ENCODE measurements at places on chromosomes 4 and X.

GRCh38 chr4:154999950-155000578 is 208.4 kb upstream of the NPY2R start:
- no peak for DNase-seq

DNA sequence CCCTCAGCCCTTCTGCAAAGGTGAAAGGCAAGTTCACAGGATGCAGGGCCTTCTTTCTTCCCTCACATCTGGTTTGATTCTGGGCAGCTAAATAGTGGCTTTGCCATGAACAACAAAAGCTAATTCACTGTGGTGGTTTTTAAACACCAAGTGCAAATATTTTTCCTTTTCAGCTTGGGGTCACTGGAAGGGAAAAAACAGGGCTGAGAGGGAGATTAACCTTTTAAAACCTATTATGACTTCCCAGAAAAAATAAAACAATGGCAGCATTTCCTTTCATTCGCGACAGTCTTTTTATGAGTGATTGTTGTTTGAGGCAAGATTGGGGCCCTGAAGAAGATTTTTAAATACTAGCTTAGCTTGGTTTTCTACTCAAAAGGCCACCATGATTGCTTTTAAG is 103.7 kb upstream of the SCML1 start:
- no peak for DNase-seq

DNA sequence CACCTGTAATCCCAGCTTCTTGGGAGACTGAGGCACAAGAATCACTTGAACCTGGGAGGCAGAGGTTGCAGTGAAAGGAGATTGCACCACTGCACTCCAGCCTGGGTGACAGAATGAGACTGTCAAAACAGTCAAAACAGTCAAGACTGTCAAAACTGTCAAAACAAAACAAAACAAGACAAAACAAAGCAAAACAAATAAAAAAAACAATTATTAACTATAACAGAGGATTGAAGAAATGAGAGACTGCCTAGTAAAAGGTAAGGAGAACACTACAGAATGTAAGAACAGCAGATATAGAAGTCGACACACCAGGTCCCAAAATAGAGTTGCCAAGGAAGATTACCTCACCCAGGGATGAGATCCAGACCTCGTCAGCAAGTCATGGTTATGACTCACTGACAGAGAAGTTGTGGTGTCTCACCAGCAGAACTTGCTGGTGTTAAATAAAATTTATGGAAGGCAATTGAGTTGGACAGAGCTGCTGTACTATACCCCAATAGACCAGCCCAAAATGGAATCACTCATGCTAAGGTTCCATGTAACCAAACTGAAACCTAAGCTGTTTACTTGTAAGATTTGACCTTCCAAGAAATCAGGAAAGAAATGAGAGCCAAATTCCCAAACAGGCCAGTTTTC is 32.1 kb upstream of the GK start:
- DNase-seq: no peak

GRCh38 chr4:16579866-16580265 is 318.6 kb downstream of the LDB2 start:
- no peak for DNase-seq

DNA sequence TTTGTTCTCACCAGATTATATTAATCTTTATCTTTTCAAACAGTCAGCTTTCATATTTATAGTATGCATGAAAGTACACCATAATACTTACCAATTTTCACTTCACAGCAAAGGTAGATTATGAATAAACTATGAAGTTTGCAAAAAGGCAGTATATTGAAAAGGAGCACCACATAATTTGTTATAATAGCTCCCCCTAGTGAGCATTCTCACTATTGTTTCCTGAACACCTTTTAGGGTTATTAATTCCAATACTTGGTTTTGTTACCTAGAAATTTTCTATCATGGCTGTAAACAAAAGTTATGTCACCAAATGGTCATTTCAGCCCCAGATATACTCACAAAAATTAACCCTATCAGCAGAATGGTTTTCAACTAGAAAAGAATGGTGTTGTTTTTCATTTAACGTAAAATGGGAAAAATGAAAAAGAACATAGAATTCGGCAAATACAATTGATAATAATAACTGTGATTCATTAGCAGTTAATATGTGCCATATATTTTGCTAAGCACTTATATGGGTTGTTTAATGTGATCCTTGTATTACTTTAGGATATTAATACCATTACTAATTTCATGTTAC is 30.2 kb upstream of the NKX6-1 start:
- DNase-seq: peak; percentile 30

DNA sequence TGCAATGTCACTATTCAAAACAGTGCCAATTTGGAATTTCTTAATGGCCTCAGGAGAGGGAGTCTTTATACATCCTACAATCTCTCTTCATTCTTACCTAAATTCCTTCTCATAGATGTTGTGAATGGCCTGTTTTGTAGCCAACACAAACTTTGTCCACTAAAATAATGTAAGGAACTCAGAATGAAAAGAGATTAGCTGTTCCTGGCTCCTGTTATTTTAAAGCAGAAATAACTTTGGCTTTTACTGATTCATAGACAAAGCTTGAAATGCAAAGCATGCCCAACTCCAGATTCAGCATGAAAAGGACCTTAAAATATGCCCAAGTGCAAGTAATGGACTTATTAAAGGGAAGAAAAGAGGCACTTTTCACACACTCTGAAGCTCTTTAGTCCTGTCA is 146.0 kb upstream of the GPC4 start:
- no peak for DNase-seq

DNA sequence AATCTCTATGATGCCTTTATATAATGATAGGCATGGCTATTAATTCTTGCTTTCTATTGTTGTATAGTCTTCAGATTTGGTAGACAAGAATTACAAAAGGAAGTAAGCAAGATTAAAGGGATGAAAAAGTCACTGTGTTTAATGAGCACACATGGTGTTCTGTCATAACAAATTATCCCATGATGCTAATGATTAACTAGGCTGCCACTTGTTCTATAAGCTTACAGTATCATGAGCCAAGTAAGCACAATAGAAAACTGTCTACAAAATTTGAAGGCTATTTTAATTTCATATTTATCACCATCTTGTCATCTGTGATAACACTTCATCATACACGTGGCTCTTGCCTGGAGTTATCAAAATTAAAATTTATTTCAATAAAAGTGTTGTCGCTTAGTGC is 466.7 kb downstream of the GASK1B start:
- no peak for DNase-seq

DNA sequence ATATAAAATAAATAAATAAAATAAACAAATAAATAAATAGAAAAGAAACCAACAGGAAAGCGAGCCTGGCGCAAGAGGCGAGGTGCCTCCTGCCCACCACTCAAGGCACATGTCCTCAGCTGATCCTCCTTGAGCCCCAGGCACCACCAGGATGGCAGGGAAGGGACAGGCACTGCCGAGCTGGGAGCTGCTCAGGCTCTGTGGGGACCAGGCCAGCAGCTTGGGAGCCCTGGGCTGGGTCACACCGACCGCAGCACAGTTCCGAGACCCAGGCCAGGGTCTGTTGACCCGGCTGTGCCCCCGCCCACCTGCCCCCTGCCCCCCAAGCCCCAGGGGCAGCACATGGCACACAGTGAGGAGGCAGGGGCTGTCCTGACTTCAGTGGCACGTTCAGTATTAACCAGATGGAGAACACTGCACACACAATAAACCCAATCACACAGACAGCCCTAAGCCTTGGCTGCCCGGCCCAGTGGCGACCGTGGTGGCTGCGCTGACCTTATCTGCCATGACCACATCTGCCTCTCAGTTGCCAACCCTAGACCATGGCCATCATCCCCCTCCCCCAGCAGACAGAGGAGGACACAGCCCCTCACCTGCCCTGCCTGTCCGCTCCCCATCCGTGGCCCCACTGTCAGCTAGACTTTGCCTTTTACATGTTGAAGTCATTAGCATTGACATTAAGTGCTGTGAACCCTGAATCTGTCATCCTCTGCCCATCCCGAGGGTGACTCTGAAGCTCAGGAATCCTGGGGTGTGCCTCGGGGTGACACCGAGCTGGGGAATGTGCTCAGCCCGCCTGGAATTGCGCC is 2.9 kb upstream of the TREX2 start:
- no peak for DNase-seq

- DNase-seq: peak; percentile 11
Observed at GRCh38 chr4:174873931-174874330, 44.2 kb upstream of the ADAM29 start.

DNA sequence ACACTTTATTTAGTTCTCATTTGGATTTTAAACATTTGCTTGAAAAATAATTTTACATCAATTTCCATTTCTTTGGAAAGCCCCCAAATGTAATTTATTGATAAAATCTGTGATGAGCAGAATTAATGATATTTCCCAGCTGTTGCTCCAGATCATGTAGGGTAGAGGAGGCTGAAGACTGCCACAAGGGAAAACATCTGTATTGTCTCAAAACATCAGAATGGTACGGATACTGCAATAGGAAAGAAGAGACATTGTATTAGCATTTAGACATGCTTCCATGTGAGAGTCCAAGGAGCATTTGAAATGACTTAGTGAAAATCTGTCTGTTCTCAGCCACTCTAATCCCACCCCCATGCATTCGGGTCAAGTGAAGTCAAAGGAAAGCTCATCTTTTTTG is 14.4 kb downstream of the ADH1A start:
- no peak for DNase-seq

- no peak for DNase-seq
Observed at GRCh38 chr4:23648854-23649596, 240.8 kb downstream of the PPARGC1A start.

- no peak for DNase-seq
Observed at GRCh38 chrX:275476-275966, 5.7 kb upstream of the PLCXD1 start.

GRCh38 chr4:41882625-41883347 is 52.4 kb upstream of the TMEM33 start:
- DNase-seq: peak; percentile 22

DNA sequence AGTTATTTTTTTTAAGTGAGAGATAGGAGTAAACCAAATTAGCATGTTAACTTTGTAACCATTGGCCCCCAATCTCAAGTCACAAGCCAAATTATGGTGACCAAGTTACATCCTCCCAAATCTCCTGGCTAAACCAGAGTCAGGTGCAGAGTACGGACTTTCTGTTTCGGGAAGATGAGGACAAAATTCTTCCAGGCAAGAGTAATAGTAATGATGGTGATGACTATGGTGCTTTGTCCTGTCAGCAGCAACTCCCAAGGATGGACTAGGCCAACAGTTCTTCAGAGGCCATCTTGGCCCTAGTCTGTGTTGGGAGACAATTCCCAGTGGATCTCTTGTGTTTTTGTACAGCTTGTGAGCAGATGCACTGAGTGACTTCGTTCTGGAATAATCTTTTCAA is 148.8 kb downstream of the GPC3 start:
- DNase-seq: no peak

- DNase-seq: no peak
Observed at GRCh38 chr4:109751852-109752251, 22.0 kb upstream of the PLA2G12A start.

DNA sequence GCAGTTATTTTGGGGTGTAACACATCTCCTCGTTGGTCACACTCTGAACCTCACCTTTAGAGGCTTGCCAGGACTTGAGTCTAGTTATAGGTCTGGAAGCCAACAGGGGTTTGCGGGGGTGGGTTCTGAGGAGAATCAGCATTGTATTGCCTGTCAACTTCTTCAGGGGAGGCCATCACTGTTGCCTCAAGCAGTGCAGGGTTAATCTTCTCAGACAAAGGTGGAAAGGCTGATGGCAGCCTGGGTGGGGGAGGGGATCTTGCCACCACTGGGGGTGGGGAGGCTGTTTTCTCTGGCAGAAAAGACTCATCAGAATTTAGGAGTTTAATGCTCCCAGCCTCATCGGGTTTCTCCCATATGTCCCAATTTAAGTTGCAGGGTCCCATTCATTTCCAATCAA is 387.8 kb downstream of the PRR32 start:
- no peak for DNase-seq

DNA sequence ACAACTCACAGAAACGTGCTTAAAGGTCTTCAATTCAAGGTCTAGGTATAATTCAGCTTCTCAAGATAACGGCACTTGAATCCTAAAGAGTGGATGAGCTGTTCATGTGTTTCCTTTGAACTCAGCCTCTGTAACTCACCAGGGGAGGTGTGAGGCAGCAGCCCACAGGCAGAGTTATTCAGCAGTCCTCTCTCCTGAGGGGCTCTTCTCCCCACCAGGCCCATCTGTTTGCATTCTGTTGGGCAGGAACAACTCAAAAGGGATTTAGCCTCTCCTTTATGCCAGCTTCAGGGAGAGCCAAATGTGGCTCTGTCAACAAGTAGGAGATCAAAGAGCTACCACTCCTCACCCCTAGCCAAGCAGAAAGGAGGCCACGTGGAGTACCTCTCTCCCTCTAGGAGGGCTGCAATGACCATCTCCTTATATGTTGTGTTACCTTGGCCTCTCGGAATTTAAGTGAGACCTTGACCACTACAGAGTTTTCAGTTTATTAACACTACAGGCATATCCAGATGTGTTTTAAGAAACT is 151.2 kb downstream of the SPATA18 start:
- DNase-seq: no peak

- no peak for DNase-seq
Observed at GRCh38 chrX:63993936-63994335, 208.9 kb upstream of the ARHGEF9 start.

GRCh38 chr4:108619372-108620100 is 840 bp upstream of the RPL34 start:
- DNase-seq: no peak

- peak; percentile 11 for DNase-seq
Observed at GRCh38 chr4:126794363-126794762, 838.4 kb upstream of the INTU start.

DNA sequence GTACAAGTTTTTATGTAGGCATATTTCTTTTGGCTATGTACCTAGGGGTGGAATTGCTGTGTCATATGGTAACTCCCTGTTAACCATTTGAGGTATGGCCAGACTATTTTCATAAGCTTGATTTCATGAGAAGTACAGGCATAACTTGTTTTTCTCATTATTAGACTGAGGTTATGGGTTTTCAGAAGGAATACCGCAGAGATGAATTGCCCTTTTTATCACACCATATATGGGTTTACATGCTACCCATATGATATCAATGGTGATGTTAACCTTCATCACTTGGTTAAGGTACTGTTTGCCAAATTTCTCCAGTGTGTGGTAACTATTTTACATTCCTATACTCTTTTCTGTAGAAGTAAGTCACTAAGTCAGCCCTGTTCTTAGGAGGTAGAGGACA is 23.5 kb downstream of the RAB40A start:
- no peak for DNase-seq

- DNase-seq: no peak
Observed at GRCh38 chr4:86264241-86264640, 95.6 kb downstream of the MAPK10 start.

Data from NCI-H460 (cell line).